ENCODE measurements at places on chromosomes 7 and 10.
A peak's percentile ranks its signal among the peaks of the same experiment; 100 is the strongest.

DNA sequence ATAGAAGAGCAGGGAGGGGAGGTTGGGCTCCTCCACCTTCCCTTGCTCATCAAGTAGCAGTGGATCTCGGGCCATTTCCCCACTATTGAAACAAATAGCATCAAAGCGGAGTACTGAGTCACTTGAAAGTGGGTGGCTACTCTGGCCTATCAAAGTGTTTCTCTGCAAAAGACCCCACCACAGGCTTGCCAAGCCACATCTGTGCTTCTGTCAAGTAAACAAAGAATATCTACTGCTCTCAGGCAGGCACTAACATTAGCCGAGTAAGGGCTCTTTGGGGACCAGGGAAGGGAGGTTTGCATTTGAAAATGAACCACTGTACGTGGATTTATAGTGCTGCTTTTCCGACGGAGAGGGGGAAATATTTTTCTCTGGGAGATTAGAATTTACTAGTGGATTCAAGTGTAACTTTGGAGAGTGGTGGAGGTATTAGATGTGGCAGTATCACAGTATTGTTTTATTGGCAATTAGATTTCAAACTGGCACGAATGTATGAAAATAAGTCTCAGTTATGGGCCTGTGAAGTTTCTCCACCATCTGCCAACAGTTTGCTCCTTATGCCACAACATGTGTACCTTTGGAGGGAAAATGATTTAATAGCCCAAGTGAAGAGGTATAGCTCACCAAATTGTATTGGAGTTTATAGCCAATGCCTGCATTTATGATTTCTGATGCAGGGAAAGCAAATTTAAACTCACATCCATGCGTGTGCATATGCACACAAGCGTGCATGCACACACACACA, 97.5 kb downstream of the RPS24 start:
- DNase-seq = no peak

GRCh38 chr7:15313361-15313760, 248.5 kb downstream of the AGMO start:
- DNase-seq = no peak

- peak; percentile 64 for DNase-seq
Observed at GRCh38 chr10:10605551-10606081, 412.1 kb upstream of the CELF2 start.

GRCh38 chr10:74086317-74086716, 64.3 kb downstream of the AP3M1 start:
- DNase-seq = no peak

DNA sequence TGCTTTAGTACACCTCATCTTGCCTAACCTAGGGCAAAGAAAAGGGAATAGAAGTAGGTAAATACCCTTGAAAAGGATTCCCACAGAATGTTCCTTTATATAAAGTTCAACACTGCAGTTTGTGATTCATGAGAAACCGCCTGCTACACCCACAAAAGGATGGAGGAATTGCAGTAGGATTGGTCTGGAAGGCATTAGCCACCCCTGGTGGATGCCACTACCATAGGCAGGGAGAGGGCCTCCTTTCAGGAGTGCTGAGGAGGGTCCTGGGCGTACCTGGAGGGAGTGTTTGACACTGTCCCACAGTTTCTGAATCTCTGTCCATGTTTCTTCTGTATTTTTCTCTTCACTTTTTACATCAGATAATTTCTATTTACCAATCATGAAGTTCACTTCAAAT, 221.8 kb upstream of the TMEM72 start:
- no peak for DNase-seq

- no peak for DNase-seq
Observed at GRCh38 chr10:23585186-23585585, 146.3 kb downstream of the OTUD1 start.

GRCh38 chr7:83212883-83213282, 50.2 kb upstream of the PCLO start:
- no peak for DNase-seq

GRCh38 chr10:117684672-117685211, 142.2 kb downstream of the EMX2 start:
- DNase-seq = peak; percentile 10

DNA sequence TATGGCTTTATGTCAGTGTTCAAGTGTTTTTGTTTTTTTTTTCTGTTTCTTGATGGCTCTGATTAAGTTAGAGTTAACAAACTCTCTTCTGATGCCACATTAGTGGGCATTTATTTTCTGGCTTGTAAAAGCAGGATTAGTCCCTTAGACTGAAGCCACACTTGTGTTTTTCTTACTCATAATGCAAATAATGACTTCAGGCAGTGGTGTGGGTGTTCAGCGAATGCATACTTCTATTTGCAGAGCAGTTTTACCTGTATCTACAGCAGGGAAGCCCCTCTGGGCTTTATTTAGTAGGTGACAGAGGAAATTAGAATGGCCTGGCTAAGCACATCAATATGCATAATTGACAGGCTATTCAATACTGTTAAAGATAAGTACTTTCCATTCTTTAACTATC, 79.9 kb downstream of the CNNM2 start:
- DNase-seq = no peak

DNA sequence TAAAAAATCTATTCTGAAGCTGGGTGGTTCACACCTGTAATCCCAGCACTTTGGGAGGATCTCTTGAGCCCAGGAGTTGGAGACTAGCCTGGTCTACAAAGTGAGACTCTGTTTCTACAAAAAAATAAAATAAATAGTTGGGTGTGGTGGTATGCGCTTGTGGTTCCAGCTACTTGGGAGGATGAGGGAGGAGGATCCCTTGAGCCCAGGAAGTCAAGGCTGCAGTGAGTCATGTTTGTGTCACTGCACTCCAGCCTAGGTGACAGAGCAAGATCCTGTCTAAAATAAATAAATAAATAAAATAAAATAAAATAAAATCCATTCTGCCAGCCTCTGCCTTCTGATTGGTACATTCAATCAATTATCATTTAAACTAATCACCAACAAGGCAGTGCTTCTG, 17.5 kb downstream of the ZNF33A start:
- DNase-seq = no peak

DNA sequence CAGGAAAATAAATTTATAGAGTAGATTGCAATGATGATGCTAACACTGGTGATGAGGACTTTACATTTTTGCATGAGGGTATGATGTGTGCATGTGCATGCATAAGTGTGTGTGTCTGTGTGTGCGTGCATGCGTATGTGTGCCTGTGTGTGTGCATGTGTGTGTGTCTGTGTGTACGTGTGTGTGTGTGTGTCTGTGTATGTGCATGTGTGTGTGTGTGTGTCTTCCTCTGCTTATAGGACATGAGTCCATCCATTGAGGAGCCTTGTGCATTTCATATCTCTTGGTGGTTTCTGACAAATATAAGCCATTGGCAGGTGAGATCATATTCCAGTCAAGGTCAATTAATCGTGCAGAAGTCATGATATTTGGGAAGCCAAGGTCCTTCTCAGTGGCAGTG, 277.8 kb downstream of the LRMDA start:
- no peak for DNase-seq

GRCh38 chr10:24661376-24661775, 62.3 kb downstream of the ARHGAP21 start:
- DNase-seq = no peak

GRCh38 chr7:51054231-51054630, 262.4 kb downstream of the COBL start:
- no peak for DNase-seq

Data from gastrocnemius medialis (tissue), 4 donors.